Urinary bladder (tissue), 4 donors: ENCODE measurements at places on chromosomes 3 and 15. TPM values are rescaled to one million over a fixed set of nuclear protein-coding genes. Genes with fewer than 3 reads are reported as not detected.

- no peak for DNase-seq
Measured at GRCh38 chr15:39318231-39318630, 262.6 kb upstream of the THBS1 start.

- DNase-seq = no peak
Measured at GRCh38 chr15:29652595-29652994, 169.7 kb downstream of the TJP1 start.

- no peak for DNase-seq
Measured at GRCh38 chr3:149414557-149415231, 37.2 kb upstream of the TM4SF1 start.

DNA sequence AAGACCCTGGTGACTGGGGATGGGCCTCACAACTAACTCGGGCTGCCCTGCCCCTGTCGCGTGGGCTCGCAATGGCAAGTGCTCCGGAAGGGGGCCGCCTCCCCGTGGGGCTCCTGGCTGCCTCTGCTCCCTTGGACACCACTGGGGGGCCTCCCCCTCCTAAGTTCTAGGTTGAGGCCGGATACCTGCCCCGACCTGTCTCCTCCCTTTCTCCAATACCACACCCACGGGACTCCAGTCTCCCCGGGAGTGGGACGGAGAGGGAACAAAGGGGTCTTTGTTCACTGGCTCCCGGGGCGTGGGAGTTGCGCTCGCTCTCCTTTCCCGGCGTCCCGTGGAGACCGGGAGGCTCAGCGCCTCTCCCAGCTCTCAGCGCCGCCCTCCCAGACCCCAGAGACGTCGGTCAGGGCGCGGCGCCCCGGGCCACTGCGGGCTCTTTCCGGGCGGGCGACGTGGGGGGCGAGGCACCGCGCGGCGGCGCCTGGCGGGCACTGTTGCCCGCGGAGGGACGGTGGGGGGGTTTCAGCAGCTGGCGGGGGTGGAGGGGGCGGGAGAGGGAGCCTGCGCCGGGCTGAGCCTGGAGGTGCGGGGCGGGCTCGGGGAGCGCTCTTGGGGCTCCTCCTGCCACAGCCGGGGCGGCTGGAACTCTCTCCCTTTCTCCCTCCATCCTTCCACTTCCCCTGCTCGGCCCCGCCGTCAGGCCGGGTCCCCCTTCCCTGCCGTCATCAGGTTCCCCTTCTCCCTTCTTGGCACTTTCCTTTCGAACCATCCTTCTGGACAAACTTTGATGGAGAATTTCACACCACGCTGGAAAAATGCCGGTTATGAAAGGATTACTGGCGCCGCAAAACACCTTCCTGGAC lies at the start of gene KCNH8:
TSS of gene KCNH8 (plus strand) at position 606 of the 863 bp plus-strand sequence. CDS start at position 816, 210 bp downstream.
- no peak for DNase-seq

- no peak for DNase-seq
Measured at GRCh38 chr15:82186719-82187406, 75.7 kb downstream of the EFL1 start.

- DNase-seq = no peak
Measured at GRCh38 chr3:38127611-38128302, 9.2 kb downstream of the ACAA1 start.

- no peak for DNase-seq
Measured at GRCh38 chr15:74835312-74835823, 7.6 kb downstream of the ULK3 start.

The PRSS50 gene
- 0.26 TPM for total RNA-seq

- DNase-seq = no peak
Measured at GRCh38 chr3:58291671-58292338, 14.2 kb upstream of the RPP14 start.

DNA sequence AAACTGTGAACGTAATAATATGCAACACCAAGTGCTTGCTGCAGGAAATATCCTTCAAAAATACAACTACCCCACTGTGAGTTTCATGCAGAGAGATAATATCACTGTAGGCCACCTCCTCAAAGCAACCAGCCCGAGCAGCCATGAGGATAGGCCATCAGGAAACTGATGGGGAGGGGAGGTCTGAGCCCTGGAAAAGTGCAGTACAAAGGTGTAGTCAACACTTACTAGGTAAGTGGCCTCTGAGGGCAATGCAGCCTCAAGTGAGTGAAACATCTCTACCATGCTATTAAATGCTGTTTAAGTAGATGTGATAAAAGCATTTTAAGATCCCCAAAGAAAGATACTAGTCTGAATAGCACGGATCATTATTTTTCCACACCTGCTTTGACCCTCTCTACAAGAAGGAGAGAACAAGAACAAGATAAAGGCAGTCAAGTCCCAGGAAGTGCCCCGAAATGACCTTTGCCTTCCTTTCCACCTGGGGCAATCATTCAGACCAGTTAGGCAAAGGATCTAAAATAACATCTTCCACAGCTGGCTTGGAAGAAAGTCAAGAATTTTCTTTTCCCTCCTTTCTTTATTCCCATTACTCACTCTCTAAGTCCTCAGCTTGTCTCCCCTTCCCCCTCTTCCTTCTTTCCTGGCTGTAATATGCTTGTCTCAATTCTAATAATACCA lies 62.8 kb downstream of the FMN1 start:
- DNase-seq = no peak

GRCh38 chr3:47440131-47440530 lies 35.6 kb downstream of the SCAP start:
- DNase-seq = no peak

DNA sequence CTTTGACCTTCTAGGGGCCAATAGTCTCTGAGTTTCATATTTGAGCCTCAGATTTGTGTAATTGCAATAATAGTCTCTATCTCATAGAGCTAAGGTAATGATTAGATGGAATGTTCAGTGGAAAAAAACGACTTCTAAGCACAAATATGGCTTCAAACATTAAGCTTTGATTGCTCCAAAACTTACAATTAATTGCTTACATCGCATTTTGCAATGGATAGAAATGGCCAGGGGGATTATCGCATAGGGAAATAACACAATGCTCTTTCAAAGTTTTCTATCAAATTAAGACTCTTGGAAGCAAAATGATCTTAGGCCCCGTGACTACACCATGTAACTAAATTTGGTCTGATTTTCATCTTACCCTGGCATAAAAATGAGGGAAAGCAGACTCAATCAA lies 888.6 kb downstream of the AGBL1 start:
- no peak for DNase-seq

DNA sequence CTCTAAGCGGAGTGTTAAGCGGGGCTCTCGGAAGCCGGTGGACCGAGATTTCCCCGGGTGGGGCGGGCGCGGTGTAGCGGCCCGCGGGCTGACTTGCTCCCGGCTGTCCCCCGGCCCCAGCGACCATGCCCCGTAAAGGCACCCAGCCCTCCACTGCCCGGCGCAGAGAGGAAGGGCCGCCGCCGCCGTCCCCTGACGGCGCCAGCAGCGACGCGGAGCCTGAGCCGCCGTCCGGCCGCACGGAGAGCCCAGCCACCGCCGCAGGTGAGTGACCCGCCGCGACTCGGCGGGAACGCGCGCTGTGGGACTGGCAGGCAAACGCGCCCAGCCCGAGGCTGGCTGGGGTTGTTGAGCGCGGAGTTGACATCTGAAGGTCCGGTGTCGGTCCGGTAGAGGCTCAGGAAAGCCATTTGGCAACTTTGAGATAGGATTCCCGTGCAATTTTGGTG lies 1.3 kb downstream of the SMC4 start:
- no peak for DNase-seq

- no peak for DNase-seq
Measured at GRCh38 chr15:64162478-64162868, 349 bp downstream of the PPIB start.

DNA sequence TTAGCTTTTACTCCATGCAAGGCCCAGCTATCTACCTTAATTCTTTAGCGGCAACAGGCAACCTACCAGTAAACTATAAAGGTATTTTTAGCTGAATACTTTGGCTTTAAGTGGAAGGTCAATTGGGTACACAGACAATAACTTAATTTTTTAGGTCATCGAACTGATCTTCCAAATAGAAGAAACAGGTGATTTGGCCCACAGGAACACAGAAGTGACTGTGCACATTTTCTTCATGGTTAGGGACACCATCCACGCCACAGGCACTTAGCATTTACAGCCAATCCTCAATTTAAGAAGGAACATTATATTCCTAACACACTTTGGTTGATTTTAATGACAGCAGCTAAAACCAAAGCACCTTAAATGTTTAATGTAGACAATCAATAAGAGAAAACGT lies 1.9 kb downstream of the ARPP19 start:
- DNase-seq = no peak

- no peak for DNase-seq
Measured at GRCh38 chr3:172696357-172696756, 14.5 kb downstream of the NCEH1 start.

GRCh38 chr3:46057716-46058115 lies 30.4 kb upstream of the XCR1 start:
- DNase-seq = no peak

DNA sequence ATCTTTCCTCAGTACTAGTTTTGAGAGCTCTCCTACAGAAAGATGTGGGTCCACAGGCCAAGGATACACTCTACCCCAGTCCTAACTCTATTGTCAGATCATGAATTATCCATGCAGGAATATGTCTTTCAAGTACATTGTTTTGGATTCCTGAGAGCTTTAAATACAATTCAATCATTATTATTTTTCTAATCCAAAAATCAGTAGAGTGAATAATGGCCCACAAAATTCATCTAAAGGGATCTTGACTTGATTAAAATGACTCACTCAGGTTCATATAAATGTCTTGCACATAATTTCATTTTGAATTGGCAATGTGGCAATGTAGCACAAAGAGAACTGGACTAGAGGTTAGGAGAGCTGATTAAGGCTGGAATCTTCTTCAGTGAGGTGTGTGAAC lies 93.9 kb downstream of the ZPLD1 start:
- DNase-seq = no peak

The CCDC39 gene
- total RNA-seq = not detected

The GOLGA6L1 gene
- not detected for total RNA-seq

- no peak for DNase-seq
Measured at GRCh38 chr3:31508452-31509146, 24.1 kb upstream of the STT3B start.

The LINGO1 gene
- total RNA-seq = 1.8 TPM

DNA sequence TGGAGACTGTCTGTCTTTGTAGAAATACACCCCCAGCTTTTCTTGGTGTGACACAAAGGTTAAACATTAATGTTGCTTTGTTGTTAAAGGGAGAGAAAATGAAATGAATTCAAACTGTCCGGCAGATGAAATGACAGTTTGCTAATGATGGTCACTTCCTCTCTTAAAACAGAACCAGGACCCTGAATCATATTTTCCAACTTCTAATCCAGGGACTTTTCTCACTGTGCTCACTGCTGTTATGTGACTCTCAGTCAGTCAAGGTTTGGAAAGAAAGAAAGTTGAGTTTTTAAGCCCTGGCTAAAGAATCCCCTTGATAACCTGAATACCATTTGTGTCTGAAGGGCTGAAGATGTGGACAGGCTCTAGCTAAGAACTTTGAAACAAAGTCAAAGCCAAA lies 215.8 kb downstream of the AGBL1 start:
- DNase-seq = no peak

The LMOD3 gene
- total RNA-seq = 3.0 TPM

DNA sequence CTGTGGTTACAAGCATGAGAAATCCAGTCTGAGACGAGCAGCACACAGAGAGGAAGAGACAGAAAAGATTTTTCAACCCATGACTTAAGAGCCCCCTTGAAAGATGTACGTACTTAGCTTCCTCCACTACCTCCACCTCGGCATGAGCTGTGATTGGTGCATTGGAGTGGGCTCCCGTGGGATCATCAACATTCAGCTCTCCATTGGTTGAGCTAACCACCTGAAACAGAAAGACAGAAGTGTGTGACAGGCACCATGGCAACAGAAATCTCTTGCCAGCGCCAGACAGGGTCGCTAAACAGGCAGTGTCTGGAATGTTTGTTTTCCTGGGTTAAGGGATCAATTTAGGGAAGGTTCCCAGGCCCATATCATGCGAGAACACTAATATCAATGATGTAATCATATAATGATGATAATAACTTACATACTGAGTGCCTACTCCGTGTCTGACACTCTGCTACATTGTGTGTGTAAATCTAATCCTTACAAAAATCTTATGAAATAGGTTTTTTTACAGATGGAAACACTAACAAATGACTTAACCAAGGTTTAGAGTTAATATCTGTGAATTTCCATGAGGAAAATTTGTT lies 17.5 kb upstream of the PPIB start:
- DNase-seq = no peak

GRCh38 chr3:12437861-12438260 lies 46.4 kb upstream of the TSEN2 start:
- no peak for DNase-seq

DNA sequence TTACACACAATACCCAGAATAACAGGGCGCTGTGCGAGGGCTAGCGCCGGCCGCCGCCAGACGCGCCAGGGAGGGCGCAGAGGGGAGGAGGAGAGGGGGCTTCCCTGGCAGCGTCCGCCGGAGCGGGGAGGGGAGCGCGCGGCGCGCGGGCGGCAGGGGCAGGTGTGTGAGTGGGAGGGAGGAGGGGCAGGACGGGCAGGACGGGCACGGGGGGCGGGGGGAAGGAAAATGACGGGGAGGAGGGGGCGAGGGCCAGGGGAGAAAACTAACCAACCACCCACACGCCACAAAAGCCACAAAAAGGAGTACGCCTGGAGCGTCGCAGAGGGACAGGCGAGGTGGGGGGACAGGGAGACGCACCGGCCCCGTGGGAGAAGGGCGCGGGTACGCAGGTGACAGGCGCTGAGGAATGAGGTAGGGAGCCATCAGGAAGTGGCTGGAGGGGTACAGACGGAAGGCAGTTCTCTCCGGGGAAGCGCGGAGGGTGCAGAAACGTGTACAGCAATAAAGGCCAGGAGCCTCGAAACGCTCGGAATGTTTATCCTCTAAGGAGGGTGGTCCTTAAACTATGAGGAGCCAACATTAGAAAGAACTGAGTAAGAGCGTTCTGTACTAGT lies 610 bp upstream of the SATB1 start:
- no peak for DNase-seq

The ASB14 gene
- total RNA-seq = 0.21 TPM

DNA sequence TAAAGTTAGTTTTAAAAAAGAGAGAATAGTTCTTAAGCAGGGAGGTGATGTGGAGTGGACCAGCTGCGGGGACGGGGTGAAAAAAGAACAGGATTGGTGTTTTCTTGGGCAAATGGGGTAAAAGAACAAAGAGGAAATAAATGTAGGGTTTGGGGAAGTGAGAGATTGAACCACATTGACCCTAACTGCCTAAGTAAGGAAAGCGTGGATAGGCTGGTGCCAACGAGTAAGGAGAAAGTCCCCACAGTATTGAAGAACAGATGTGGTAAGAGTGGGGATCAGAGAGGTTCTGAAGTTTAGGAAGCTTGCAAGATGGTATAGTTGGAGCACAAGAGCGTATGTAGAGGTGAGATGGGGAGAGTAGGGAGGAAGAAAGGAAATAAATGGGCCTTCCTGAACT lies 17.0 kb downstream of the IREB2 start:
- DNase-seq = no peak

- peak; percentile 45 for DNase-seq
Measured at GRCh38 chr15:60918234-60918959, 310.7 kb downstream of the RORA start.

GRCh38 chr15:78739206-78739605 lies 72.1 kb downstream of the ADAMTS7 start:
- no peak for DNase-seq

The COL6A5 gene
- total RNA-seq = 6.1 TPM

The ANKRD34C gene
- not detected for total RNA-seq

- DNase-seq = no peak
Measured at GRCh38 chr15:75025107-75025506, 1.7 kb downstream of the PPCDC start.
